ENCODE measurements at places on chromosomes 7 and 10.
A peak's percentile ranks its signal among the peaks of the same experiment; 100 is the strongest.

GRCh38 chr7:30764030-30764975 lies 6.9 kb upstream of the MINDY4 start:
- DNase-seq = no peak

DNA sequence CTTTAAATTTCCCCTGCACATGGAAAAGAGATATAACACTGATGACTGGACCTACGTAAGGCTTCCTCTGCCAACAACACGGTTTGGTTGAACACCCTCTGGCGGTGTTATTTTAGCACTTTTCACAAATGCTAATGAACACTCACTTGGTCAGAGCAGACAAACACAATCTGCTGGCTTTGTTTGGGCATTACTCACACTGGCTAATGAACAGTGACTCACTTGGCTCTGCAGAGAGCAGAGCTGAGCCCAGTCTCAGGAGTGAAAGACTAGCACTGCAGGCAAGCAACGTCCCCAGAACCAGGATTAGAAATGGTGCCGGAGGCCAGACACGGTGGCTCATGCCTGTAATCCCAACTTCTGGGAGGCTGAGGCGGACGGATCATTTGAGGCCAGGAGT lies 430.8 kb downstream of the PLXNA4 start:
- DNase-seq = peak; percentile 99

DNA sequence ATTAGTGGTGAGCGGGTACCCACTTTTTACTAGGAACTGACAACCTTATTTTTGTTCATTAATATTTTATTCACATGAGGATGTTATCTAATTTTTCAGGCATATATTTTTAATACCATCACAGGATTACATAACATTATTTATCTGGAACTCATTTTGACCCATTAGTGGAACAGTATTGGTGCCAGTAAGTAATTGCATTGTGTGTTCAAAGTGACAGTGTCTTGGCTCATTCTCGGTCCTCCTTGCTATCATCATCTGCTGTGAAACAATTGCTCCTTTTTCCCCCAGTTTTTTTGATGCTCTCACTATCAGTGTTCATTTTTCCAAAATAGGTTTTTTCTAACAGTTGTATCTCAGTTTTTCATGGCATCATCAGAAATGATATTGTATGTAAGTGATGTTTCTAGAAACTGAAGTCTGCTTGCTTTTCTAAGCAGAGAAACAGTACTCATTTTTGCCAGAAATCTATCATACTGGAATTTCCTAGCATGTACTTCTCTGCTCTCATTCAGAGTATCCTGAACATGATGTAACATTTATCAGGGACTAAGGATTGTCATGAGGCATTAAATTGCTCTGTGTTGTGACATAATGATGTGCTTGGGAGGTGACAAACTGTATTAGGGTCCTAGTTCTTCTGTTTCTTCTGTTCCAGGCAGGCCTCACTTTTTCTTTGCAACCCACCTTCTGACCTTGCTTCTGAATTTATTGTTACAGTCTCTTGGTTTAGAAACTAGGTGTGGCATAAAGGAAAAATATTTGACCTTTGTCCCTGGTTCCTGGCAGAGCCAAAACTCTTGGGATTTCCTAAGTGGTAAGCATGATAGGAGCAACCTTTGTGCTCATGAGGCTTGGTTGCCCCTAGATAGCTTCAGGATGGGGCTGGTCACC lies 4.2 kb downstream of the NUB1 start:
- no peak for DNase-seq

DNA sequence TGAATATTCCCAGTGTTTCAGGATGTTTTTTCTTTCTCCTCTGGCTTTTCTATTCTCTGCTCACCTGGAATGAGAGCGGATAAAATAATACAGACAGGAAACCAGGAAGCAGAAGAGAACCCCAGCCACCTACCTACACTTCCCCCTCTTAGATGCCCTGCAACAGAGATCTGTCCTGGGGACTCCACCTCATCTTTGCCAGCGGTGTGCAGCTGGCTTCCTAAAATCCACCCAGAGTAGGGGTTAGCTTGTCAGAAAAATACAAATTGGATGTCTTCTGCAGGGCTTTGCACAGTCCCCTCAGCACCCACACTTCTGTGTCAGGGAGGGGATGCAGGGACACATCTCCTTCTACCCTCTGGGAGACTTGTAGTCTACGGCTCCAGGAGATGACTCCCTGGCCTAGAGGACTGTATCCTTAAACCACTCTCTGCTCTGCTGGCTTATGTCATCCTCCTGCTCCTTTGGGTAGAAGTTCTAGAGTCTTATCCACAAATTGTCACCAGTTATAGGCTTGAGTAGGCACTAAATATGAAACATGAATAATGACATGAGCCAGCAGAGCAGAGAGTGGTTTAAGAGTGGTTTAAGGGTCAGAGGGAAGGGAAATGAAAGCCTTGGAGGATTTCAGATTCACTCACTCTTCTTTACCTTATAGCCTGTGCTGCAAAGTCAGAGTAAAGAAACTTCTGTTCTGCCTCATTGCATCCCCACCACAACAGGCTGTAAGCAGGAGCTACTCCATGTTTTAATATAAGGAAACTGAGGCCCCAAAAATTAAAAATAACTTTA lies 749.4 kb downstream of the AUTS2 start:
- no peak for DNase-seq

DNA sequence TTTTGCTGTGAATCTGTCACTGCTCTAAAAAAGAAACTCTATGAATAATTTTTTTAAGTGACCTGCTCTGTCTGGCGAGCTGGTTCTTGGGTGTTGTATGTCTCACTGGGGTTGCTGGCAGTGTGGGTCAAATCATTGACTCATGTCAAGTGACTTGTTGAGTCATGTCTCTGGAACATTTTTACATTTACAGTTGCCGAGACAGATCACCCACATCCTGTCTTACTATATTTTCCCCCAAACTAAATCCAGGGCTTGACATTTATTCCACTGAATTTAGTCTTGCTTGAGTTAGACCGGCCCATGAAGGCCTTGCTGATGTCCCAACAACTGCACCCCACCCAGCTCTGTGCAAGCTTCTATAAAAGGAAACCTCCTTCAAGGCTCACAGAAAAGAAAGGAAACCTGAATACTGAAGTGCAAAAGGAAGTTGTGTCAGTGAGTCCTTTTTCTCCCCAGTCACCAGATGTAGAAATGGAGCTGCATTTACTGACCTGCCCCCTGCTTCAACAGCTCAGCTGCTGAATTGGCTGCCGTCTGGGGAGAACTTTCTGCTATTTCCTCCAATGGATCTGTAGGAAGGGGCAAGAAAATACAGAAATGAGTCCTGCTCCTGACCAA lies 290.3 kb downstream of the TNS3 start:
- peak; percentile 98 for DNase-seq

DNA sequence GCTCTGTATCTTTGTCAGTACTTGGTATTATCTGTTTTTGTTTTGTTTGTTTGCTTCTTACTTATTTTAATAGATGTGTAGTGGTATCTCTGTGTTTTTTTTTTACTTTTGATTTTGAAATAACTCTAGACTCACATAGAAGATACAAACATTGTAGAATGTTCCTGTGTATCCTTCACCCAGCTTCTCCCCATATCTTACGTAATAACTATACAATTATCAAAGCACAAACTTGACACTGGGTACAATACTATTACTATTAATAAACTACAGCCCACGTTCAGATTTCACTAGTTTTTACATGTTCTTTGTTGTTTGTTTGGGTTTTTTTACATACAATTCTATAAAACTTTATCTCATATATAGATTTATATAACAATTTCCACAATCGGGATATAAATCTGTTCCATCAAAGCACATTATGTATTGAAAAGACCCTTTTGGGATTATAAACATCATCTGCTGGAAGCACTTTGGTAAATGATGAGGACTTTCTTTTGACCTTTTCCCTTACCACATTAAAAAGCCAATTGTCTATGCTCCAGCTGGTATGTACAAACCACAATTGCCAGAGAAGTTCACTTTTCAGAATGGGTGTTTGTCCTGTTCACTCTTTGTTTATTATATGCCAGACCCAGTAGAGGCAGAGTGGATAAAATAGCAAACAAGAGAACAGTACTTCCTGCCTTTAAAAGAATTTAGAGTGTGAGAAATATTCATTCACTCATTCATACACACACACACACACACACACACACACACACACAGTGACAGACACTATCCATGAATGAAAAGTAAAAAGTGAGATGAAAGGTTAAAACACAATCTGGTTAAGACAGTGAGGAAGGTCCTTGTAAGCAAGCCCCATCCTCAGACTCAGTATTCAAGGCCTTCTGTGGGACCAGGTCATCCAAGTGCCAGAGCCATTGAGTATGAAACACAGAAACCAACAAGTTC lies 113.0 kb downstream of the SGMS1 start:
- DNase-seq = no peak

GRCh38 chr10:112955582-112956421 lies 5.8 kb downstream of the TCF7L2 start:
- DNase-seq = peak; percentile 60

DNA sequence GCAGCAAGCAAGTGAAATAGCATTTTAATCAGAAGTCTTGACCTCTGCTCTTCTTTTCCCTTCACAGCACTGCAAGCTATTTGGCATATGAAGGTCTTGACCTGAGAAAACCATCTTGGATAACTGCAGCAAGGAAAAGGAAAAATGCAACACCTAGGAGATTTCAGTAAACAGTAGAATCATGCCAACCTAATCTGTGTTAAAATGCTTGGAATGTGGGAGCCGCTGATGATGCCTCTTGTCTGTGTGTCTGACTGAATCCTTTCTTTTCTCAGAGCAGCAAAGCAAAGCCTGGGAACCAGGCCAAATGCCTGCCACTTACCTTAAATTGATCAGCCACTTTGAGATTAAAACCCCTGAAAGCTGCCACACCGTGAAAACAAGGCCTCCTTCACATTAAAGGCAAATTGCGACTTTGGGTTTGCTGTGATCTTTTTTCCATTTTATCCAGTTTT lies 80.4 kb upstream of the CDK6 start:
- peak; percentile 83 for DNase-seq

- DNase-seq = no peak
These were observed 29.7 kb downstream of the IMMP2L start for GRCh38 chr7:111532625-111533024.

GRCh38 chr7:21771906-21772610 lies 173.6 kb downstream of the CDCA7L start:
- peak; percentile 78 for DNase-seq

- no peak for DNase-seq
These were observed 279.6 kb upstream of the PITRM1 start for GRCh38 chr10:3452173-3452626.
